ENCODE measurements at places on chromosomes 4 and X.
A peak's percentile ranks its signal among the peaks of the same experiment; 100 is the strongest.

- DNase-seq: peak; percentile 53
Observed at GRCh38 chrX:38313190-38313589, 14.1 kb downstream of the RPGR start.

GRCh38 chr4:184671101-184671500, 21.6 kb downstream of the PRIMPOL start:
- no peak for DNase-seq

- peak; percentile 53 for DNase-seq
Observed at GRCh38 chr4:13349096-13349495, 135.0 kb downstream of the RAB28 start.

GRCh38 chrX:72121383-72121782, 10.3 kb downstream of the RTL5 start:
- peak; percentile 84 for DNase-seq

DNA sequence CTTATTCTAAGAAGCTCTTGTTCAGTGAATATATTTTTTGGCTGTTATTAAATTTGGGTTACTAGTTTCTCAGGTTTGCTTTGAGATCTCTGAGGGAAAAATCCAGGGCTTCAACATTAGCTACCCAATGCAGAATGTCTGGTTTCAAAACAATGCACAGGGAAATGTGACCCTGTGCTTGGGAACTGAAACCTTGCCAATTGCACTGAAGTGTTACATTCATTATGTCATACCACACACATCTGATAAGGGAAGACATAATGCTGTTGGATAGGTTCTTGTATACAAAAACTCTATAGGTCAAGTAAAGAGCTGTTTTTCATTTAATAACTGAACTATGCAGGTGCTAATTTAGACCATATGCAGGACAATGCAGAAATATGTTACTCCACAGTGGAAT, 345.3 kb upstream of the BMP3 start:
- DNase-seq: no peak

GRCh38 chr4:153161226-153161963, 42.8 kb upstream of the TRIM2 start:
- DNase-seq: no peak

DNA sequence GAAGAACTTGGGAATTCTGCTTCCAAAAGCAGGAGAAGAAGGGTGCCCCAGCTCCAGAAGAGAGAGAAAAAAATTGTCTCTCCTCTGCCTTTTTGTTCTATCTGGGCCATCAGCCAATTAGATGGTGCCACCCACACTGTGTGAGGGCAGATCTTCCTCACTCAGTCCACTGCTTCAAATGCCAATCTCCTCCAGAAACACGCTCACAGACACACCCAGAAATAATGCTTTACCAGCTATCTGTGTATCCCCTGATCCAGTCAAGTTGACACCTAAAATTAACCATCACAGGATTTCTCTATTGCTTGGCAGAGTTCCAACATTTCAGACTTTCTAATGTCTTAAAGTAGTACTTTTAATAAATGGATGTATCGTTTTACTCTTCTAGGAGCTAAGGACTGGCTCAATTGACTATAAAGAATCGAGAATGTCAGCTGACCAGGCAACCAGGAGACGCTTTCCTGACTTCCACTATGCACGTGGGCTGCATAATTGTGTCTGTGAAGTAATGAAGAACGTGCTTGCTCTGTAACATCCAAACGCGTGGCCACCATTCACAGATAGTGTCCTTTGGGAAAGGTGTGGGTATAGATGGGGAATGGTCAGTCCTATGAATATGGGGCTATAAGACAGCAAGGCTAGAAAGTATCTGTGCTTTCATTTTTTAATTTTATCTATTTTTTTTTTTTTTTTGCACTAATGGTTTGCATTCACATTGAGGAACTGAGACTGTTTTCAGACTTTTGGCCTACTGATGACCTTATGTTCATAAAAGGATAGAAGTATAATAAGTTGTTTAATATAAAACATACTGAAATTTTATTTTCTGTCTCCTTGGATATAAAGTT, 9.9 kb upstream of the SMIM20 start:
- DNase-seq: no peak

GRCh38 chrX:117752745-117753144, 363.9 kb downstream of the KLHL13 start:
- no peak for DNase-seq

DNA sequence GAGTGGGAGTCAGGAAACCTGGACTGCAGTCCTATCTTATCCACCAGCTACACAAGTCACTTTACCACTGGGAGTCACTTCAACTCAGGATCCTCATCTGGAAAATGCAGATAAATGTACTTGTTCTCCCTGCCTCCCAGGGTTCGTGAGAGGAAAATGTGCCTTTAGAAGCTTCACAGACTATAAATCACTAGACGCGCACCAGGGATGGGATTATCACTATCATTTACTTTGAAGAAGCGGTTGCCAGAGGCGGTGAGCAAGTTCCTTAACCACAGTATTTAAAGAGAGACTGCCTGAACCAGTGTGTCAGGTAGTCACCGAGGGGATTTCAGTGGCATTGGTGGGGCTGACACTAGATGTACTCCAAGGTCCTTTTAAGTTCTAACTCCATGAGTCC, 219.5 kb downstream of the HS6ST2 start:
- no peak for DNase-seq

- peak; percentile 23 for DNase-seq
Observed at GRCh38 chrX:19017271-19017670, 33.4 kb upstream of the PHKA2 start.

Measured in HT1080 (cell line).